NCI-H1092 treated with DMSO at 0.1 percent for 48 hours (cell line): ENCODE measurements at places on chromosomes 1 and 21.

DNA sequence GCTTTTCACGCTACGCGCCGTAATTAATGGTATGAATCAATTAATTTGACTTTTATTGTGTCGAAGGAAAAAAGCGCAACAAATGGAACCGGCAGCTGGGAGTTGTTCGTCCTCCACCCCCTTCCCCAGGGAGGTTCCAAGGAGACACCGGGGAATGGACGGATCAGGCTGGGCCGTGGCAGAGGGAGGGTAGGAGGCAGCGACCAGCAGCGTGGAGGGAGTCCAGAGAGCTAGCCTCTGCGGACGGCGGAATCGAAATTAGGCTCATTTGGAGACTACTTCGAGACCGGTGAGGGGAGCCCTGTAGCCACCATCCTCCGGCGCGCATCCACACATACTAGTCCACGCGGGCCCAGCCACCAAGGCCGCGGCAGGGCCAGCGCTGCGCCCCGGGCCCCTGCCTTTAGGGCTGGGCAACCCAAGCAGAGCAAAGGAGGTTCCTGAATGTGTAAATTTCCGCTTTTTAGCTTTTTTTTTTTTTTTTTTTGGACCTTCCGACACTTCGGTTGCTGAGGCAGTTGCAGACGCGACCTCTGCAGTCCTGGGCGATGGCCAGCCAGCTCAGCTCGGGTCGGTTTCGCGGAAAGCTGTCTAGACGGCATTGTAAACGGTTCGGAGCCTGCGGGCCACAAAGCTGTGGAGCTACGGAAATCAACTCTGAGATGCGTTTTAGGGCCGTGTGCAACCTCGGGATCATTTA, 2.2 kb upstream of the FOXD3 start:
- no peak for DNase-seq

DNA sequence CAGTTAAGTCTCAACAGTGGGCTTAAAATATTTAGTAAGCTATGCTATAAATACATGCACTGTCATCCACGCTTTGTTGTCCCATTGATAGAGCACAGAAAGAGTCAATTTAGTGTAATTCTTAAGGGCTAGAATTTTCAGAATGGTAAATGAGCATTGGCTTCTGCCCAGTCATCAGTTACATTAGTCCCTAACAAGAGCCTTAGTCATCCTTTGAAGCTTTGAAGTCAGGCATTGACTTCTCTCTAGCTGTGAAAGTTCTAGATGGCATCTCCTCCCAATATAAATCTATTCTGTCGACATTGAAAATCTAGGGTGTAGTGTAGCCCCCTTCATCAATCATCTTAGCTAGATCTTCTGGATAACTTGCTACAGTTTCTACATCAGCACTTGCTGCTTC, 12.0 kb upstream of the LPGAT1 start:
- no peak for DNase-seq

GRCh38 chr1:205959789-205960188, 16.5 kb upstream of the SLC26A9 start:
- no peak for DNase-seq

GRCh38 chr1:116128664-116129063, 17.5 kb downstream of the MAB21L3 start:
- DNase-seq = no peak

GRCh38 chr1:159953536-159954515, at the start of gene SLAMF9:
SLAMF9 (minus strand) TSS chr1:159954237; CDS start chr1:159954137, 100 bp downstream.
- DNase-seq = no peak

- DNase-seq = peak; percentile 65
Observed at GRCh38 chr1:156709757-156710489, 4.5 kb upstream of the CRABP2 start.

- DNase-seq = no peak
Observed at GRCh38 chr1:6180707-6181311, 688 bp upstream of the CHD5 start.

- DNase-seq = no peak
Observed at GRCh38 chr1:115164484-115164883, 75.2 kb upstream of the TSPAN2 start.

DNA sequence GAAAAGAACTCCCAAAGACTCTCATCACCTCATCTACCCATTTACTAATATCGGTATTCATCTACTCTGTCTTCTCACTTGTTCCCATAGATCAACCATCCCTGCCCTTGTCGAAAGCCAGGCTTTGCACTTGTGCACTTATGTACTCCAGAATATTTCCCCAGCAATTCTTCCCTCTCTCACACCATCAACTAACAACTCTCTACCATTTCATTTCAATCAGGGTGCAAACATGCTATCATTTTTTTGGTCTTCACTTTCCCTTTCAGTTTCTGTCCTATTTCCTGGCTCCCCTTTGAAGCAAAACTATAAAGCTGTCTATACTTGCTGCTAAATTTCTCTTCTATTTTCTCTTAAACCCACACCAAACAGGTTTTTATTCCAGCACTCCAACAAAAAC, 6.7 kb downstream of the C1orf105 start:
- no peak for DNase-seq
